ENCODE measurements at places on chromosomes 6 and 20.

DNA sequence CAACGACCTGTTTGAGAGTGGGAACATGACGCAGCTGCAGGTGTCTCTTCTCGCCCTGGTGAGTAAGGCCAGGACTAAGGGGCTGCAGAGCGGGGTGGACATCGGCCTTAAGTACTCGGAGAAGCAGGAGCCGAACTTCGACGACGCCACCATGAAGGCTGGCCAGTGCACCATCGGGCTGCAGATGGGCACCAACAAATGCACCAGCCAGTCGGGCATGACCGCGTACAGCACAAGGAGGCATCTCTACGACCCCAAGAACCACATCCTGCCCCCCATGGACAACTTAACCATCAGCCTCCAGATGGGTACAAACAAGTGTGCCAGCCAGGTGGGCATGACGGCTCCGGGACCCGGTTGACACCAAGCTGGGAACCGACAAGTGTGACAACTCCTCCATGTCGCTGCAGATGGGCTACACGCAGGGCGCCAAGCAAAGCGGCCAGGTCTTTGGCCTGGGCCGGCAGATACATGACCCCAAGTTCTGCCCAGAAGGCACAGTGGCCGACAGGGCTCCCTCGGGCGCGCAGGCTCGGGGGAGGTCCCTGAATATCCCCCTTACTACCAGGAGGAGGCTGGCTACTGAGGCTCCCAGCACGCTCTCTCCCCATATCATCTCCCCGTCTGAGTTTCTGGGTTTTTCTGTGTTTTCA lies 15.9 kb upstream of the AMD1 start:
- no peak overlapping the region for H3K4me3 ChIP-seq
- DNase-seq, result no peak
- H3K27ac ChIP-seq, result no peak overlapping the region
- H3K27me3 ChIP-seq, result no peaks in the 10 kb centered on the region
- H3K4me1 ChIP-seq, result no peaks in the 10 kb centered on the region

GRCh38 chr6:3252369-3252768 lies 6.4 kb upstream of the PSMG4 start:
- peaks cover 35% of the 10 kb centered on the region for H3K4me1 ChIP-seq
- no peak for DNase-seq
- H3K27me3 ChIP-seq, result peaks cover 21% of the 10 kb centered on the region
- H3K27ac ChIP-seq, result peak overlapping the region; percentile 29
- peaks cover 17% of the 10 kb centered on the region for H3K36me3 ChIP-seq

DNA sequence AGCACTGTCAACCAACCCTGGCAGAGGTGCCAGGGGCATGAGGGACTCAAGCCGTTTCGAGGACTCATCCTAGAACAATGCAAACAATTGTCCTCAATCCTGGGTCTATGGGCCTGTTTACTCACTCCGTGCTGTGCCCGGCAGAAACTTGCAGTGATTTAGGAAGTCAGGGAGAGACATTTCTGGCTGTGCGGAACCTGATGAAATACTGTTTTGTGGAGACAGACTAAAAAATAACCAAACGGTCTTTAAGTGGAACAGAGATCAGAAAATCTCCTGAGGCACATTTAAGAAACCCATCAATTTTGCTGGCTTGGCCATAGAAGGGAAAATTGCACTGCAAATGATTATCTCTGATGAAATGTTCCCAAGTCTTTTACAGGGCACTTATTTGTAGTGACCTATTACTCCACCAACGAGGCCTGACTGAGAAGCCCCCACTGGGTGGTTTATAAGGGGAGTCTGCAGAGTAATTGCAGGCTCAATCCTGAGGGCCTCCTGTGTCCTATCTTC lies 79.8 kb upstream of the KCNK16 start:
- H3K4me1 ChIP-seq, result no peaks in the 10 kb centered on the region
- no peak overlapping the region for H3K27ac ChIP-seq
- no peak for DNase-seq
- no peaks in the 10 kb centered on the region for H3K27me3 ChIP-seq
- no peak overlapping the region for H3K4me3 ChIP-seq

- H3K4me1 ChIP-seq, result peaks cover 30% of the 10 kb centered on the region
- peak overlapping the region; percentile 96 for H3K4me3 ChIP-seq
- DNase-seq, result peak; percentile 32
These were observed 827 bp downstream of the E2F3 start for GRCh38 chr6:20402342-20403069.

All from WTC11 (cell line).